HFF-Myc (cell line): ENCODE measurements at places on chromosomes 16 and 17.

DNA sequence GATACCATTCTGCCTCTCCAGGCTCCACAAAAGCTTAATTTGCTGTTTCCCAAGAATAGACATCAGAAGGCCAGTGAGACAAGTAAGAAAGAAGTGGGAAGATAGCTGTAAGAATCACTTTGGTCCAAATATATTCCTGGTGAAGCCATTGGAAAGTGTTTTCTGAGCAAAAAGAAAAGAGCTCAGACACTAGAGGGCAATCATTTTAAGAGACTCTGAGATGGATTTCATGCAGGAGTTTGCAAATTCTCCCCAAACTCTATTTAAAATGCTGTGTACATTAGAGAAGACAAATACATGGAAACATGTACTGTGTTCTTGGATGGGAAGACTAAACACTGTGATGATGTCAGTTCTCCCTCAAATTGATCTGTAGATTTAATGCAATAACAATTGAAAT, 8.0 kb upstream of the SLC6A2 start:
- no peak for DNase-seq

DNA sequence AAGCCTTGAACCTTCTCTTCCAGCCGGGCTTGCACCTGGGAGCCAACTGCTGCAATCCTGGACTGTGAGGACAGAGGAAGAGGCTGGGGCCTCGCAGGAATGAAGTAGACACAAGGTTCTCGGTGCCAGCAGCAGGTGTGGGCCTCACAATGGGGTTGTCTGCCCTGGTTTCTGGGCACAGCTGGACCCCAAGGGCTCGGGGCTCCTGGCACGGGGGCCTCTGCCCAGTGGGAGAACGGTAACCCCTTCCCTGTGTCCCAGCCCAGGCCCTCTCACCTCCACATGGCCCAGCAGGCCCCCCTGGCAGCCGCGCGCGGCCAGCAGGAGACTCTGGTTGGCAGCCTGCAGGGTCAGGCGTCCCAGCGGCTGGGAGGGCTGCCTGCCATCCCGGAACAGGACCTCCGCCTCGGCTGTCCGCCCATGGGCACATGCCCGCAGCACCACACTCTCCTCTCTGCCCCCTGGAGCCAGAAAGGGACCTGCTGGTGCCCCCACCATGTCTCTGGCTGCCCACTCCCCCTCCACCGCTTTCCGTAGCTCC, 46.9 kb downstream of the RMI2 start:
- no peak for DNase-seq

DNA sequence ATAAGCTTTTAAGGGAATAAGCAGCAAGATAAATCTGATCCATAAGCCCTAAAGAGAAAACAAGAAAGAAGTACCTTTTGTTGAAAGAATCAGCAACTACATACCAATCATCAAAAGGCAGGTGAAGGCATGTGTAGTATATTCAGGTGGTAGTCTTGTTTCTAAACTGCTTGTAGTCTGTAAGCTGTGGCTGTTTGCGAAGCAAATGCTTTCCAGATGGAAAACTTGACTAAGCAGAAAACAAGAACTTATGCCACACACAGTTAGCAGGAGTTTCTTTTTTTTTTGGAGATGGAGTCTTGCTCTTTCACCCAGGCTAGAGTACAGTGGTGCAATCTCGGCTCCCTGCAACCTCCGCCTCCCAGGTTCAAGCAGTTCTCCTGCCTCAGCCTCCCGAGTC, 5.7 kb downstream of the CBX1 start:
- DNase-seq: no peak

DNA sequence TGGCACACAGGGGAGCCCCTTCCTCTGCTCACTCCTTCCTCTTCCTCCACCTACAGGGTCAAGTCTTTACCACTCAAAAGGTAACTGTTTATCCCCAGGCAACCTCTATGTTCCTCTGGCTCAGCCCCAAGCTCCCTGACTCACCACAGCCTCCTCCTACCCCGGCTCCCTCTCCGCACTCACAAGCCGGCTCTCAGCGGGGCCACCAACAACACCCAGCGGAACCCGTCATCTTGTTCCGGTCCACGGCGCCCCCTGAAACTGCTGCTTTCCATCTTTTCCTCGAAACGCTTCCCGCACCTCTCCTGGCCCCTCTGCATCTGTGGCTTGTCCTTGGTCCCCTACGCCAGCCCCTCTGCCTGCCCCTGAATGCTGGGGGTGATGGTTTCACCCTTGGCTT, 58.4 kb downstream of the NXN start:
- no peak for DNase-seq
